ENCODE measurements at places on chromosomes 5 and 9. TPM values are rescaled to one million over a fixed set of nuclear protein-coding genes. Genes with fewer than 3 reads are reported as not detected.

SCGB3A2 gene
- polyA plus RNA-seq: 1.6 TPM

PCDHA13 gene
- polyA plus RNA-seq: under 0.01 TPM

FSD1L gene
- 1.6 TPM for polyA plus RNA-seq

LEAP2 gene
- 4.4 TPM for polyA plus RNA-seq

FOXD4L4 gene
- 0.09 TPM for polyA plus RNA-seq

FAXDC2 gene
- 17.6 TPM for polyA plus RNA-seq

NUTM2G gene
- 0.02 TPM for polyA plus RNA-seq

All from thymus (tissue), 14 donors.